CD4-positive, alpha-beta T cell treated with Interleukin-6 at 100 ng/mL for 8 hours (primary cell): ENCODE measurements at places on chromosomes 4 and X.

GRCh38 chrX:10725071-10725470 is 104.7 kb upstream of the MID1 start:
- DNase-seq, result no peak

DNA sequence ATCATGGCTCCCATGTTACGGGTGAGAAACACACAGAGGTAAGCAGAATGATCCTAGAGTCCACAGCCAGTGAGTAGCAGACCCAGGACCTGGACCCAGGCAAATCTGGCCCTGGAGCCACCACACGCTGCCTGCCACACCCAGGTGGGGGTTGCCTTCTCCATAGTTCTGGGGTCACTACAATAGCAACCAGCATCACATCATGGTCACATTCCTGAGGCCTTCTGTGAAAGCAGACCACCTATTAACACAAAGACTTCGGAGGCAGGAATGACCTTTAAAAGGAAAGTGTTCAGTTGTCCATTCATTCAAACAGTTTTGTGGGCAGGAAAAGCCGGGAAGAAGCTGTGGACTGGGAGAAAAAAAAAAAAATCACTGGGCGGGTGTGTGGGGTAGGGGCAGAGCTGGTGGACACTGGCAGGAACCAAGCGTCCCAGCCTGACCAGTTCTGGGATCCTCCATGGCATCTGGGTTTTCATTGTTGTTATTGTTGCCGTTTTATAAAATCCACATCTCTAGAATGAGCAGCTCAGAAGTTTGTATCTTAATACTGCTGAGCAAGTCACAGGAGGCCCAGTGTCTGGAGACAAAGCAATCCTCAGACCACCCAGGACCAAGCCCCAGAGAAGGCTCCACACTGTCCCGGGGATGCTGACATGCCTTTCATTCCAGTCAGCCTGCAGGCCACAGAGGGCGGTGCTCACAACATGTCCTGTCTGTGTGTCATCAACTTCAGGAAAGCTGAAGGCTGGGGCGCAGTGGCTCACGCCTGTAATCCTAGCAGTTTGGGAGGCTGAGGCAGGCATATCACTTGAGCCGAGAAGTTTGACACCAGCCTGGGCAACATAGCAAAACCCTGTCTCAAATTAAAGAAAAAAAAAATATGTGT is 67.0 kb downstream of the SEL1L3 start:
- no peak for DNase-seq

DNA sequence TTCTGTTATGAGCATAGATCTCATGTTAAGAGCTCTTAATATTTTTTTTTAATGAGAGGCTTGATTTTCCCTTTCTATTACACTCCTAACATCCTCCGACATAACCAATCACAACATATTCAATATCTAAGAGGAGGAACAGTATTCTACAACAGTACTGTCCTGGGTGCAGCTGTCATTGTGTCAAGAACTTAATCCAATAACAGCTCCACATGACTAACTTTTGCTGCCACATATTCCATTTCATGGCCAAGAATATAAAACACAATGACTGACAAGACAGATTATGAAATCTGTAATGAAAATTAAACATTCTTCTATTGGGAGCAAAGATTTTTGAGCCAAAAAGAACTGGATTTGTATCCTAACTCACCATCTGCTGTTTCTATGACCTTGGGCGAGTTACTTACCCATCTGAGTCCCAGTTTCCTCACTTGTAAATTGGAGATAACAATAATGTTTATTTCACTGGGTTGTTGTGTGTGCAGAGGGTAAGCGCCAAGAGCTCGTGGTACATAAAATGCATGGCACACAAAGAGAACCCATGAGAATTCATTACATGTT is 405.6 kb downstream of the SPRY1 start:
- DNase-seq, result no peak

GRCh38 chr4:144782345-144782744 is 136.4 kb downstream of the HHIP start:
- DNase-seq, result no peak

- DNase-seq, result no peak
Observed at GRCh38 chr4:100651499-100652175, 133.8 kb upstream of the EMCN start.

DNA sequence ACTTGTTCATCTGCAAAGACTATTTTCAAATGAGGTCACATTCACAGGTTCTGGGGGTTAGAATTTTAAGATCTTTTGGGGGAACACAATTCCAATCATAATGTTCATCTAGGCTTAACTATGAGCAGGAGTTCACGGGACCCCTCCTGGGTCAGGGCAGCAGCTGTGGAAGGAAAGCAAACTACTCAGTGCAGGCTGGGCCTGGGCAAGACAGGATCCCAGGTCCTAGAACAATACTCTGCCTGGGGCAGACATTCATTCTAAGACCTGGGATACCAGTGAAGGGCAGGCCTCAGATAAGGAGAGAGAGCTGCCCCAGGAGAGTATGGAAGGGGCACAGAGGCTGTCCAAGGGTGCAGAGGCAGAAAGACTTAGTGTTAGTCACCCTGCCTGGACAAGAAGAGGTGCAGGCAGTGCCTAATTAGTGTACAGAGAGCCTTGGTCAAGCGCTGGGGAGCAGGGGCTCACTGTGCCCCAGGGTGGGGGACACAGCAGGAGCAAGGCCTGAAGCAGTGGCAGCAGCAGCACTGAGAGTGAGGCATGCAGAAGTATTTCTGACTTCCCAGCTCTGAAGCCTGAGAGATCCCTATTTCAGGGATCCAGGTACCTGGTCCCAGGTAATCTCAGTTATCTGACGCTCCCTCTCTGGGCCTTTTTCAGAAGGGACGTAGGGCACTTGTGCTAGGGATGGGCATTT is 123.0 kb upstream of the MAMLD1 start:
- DNase-seq, result no peak

DNA sequence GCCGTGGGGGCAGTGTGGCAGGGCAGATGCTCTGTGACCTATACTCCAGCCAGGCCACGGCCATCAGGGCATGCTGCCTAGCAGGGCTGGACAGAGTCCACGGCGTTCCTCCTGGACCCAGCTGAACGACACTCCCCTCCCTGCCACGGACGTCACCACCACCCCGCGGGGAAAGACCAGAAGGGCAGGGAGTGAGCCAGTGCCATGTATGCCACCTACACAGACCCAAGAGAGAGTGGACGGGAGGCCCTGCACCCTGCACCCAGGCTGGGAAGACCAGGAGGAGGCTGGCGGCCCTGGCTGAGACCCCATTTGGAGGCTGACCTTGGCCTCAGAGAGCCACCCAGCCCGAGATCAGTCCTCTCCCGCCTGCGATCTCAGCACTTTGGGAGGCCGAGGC is 101.9 kb downstream of the FAM53A start:
- DNase-seq, result no peak

GRCh38 chr4:82599336-82599735 is 37.5 kb upstream of the TMEM150C start:
- DNase-seq, result no peak

GRCh38 chr4:128457726-128458125 is 170.1 kb upstream of the PGRMC2 start:
- no peak for DNase-seq

- DNase-seq, result peak; percentile 30
Observed at GRCh38 chr4:186104114-186104889, at the start of gene FAM149A. Gene FAM149A (plus strand): TSS chr4:186104704.

GRCh38 chrX:35340465-35340864 is 397.9 kb downstream of the FAM47B start:
- DNase-seq, result no peak

DNA sequence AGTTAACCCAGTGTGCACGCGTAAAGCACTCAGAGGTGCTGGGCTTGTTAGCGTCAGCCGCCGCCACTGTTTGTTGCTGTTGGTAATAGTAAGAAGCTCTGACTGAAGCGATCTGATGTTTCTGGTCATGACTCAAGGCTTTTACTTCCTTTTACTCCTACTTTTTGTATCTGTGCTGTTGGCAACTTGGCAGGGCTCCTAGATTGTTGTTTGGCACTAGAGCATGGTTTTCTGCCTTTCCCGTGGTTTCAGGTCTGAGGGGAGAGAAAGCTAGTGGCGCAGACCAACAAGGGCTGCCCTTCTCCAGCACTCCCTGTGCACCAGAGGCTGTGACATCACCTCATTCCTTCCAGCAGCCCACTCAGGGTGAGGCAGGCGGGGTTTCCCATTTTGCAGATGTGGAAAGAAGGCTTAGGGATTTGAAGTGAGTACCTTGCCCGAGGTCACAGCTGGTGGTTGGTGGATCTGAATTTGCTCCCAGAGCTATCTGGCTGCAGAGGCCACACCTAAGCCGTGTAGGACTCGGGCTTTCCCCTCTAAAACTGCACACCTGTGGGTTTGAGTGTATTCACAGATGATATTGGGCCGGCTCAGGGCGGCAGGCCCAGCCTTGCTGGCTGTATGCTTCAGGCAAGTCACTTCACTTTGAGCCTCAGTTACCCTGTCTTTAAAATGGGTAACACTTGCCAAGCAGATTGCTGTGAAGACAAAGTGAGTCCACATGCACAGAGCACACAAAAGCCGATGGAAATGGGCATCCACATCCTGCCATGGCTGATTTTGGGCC is 51.2 kb upstream of the TADA2B start:
- no peak for DNase-seq
